ENCODE measurements at places on chromosomes 5 and 9. TPM values are rescaled to one million over a fixed set of nuclear protein-coding genes. Genes with fewer than 3 reads are reported as not detected.

The IL13 gene
- not detected for total RNA-seq

The ZNF782 gene
- total RNA-seq: 16.4 TPM

GRCh38 chr9:105027084-105027483, 99.1 kb upstream of the ABCA1 start:
- no peak for DNase-seq

The TMC1 gene
- 0.82 TPM for total RNA-seq

DNA sequence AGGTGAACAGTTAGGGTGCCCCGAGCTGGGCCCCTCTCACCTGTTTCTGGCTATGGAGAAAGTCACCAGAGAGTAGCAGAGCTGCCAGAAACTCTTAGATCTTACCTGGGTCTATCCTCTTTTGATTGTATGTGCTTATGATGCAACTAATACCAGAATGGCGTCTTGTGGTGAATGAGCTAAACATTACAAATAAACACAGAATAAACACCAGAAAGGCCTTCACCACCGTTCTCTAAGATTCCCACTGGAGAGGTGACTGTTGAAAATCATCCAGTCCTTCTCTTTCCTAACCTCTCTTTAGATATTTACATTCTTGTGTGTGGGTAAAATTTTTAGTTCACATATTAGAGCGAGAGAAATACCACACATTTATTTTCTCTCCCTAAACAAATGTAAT, 241.7 kb upstream of the GAS1 start:
- no peak for DNase-seq

GRCh38 chr5:96509316-96509715, 76.3 kb upstream of the PCSK1 start:
- DNase-seq: no peak

GRCh38 chr9:134327671-134328231, 1.5 kb downstream of the RXRA start:
- no peak for DNase-seq

The STC2 gene
- total RNA-seq: 6.6 TPM

The BAAT gene
- 0.37 TPM for total RNA-seq

GRCh38 chr5:100789694-100790093, 113.4 kb downstream of the ST8SIA4 start:
- no peak for DNase-seq

GRCh38 chr5:50984640-50985039, 318.2 kb downstream of the PARP8 start:
- DNase-seq: no peak

- no peak for DNase-seq
These were observed 120.3 kb upstream of the SLC12A2 start for GRCh38 chr5:127963233-127963632.

The PTPRD gene
- 23.1 TPM for total RNA-seq

DNA sequence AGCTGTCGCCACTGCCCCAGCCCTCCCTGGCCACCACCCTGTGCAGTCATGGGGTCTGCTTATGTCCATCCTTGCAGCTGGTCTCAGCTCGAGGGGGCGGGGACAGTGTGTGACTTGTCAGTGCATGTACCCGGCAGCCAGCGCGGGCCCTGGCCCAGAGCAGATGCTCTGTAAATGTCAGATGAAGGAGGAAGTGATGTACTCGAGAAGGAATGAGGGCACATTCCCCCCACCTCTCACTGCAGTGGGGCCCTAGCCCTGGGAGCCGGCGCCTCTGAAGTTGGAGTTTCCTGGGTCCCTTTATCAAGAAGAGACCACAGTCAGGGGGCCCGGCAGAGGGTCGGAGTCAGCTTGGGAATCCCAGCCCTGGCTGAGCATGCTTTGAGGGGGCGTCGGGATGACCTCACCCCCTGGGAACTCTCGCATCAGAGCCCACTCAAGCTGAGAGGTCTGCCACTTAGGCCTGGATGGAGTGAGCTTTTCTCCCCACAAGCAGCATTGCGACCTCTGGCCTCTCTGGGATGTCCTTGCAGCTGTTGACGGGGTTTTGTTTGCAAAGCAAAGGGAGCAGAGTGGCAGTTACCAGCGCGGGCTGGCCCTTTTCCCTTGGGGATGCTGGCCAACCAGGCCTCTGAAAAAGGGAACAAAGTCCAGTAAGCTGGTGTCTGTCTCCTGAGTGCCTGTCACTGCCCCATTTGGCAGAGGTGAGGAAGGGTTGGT, 19.0 kb downstream of the NEURL1B start:
- DNase-seq: peak; percentile 94

The KCNV2 gene
- not detected for total RNA-seq

The CAMK4 gene
- 27.7 TPM for total RNA-seq

GRCh38 chr9:117779760-117780159, 75.6 kb downstream of the TLR4 start:
- no peak for DNase-seq

The DNAJB5 gene
- 10.3 TPM for total RNA-seq

DNA sequence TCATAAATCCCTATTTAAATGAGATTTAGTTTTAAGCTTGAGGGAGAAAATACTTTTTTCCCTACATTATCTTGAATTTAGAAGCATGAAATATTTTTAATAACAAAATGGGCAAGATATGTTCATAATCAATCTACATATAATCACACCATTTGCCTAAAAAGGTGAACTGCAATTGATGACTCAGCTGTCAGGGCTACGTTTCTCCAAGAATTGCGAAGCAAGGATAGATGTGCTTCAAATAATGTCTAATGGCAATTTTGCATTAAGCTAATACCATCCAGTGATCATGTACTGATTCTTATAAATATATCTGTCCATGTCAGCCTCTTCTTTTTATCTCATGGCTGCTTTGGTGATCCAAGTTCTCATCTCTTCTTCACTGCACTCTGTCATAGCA, 404.4 kb downstream of the MAN2A1 start:
- no peak for DNase-seq

DNA sequence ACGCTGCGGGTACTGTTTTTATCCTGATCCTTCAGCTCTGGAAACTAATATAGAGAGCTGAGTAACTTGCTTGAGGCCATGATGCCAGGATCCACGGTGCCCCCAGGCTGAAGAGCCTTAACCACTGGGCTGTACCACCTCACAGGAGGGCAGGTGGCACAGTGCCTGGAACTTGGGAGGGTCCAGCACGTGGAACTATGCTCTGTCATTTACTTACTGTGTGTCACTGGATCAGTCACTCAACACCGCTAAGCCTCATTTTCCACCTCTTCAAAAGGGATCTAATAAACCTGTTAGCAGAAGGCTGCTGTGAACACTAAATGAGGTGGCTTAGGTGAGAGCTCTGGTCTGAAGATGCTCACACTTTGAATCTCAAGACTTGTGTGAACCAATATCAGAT, 29.6 kb downstream of the KCNIP1 start:
- DNase-seq: no peak

GRCh38 chr9:81748091-81748490, 58.7 kb upstream of the TLE1 start:
- DNase-seq: no peak

The STK32A gene
- 7.1 TPM for total RNA-seq

The TEX53 gene
- not detected for total RNA-seq

- DNase-seq: no peak
These were observed 17.3 kb upstream of the ANKRD18B start for GRCh38 chr9:33506626-33507370.

GRCh38 chr5:152178350-152178699, 226.8 kb downstream of the NMUR2 start:
- no peak for DNase-seq

DNA sequence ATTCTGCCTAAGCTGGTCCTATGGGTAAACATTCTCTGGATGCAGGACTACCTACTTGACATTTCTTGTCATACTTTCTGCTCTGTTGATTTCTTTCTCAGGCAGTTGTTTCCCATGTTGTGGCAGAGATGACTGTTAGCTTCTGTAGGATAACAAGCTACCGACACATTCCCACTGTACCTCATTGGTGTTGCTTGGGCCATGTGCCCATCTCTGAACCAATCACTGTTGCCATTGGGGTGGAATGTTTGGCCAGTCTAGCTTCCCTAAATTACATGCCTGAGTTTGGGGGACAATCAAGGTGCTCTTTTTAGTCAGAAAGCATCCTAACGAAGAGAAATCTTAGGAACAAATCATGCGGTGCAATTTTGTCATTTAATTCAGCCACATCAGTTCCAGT, 212.0 kb downstream of the KDM4C start:
- DNase-seq: no peak

The ARAP3 gene
- 26.6 TPM for total RNA-seq

DNA sequence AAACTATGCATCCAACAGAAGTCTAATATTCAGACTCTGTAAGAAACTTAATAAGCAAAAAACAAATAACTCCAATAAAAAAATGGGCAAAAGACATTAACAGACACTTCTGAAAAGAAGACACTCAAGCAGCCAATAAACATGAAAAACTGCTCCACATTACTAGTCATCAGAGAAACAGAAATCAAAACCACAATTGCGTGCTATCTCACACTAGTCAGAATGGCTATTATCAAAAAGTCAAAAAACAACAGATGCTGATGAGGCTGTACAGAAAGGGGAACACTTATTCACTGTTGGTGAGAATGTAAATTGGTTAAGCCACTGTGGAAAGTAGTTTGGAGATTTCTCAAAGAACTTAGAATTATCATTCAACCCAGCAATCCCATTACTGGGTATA, 101.2 kb upstream of the TRIM32 start:
- DNase-seq: no peak

- DNase-seq: no peak
These were observed 232.2 kb upstream of the VLDLR start for GRCh38 chr9:2389404-2389803.

- DNase-seq: no peak
These were observed 152.8 kb upstream of the TRPC7 start for GRCh38 chr5:136518174-136518573.

The PCDHGB3 gene
- 7.9 TPM for total RNA-seq

DNA sequence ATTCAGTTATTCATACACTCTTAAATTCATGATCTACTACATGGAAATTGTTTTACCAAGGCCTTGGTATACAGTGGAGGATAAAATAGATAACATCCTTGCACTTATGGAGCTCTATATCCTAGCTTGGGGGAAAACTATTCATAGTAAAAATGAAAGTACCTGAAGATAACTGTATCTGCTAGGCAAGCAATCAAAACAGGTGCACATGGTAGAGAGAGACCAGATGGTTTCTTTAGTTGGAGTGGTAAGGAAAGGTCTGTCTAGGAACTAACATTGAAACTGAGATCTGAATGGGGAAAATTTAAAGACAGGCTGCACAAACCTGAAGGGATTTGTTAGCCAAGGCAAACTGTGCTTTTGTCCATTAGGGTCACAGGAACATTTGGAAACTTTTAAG, 11.1 kb upstream of the SLCO4C1 start:
- no peak for DNase-seq

- no peak for DNase-seq
These were observed 39.0 kb downstream of the TENT4A start for GRCh38 chr5:6752236-6752635.

The AK1 gene
- total RNA-seq: 154 TPM

DNA sequence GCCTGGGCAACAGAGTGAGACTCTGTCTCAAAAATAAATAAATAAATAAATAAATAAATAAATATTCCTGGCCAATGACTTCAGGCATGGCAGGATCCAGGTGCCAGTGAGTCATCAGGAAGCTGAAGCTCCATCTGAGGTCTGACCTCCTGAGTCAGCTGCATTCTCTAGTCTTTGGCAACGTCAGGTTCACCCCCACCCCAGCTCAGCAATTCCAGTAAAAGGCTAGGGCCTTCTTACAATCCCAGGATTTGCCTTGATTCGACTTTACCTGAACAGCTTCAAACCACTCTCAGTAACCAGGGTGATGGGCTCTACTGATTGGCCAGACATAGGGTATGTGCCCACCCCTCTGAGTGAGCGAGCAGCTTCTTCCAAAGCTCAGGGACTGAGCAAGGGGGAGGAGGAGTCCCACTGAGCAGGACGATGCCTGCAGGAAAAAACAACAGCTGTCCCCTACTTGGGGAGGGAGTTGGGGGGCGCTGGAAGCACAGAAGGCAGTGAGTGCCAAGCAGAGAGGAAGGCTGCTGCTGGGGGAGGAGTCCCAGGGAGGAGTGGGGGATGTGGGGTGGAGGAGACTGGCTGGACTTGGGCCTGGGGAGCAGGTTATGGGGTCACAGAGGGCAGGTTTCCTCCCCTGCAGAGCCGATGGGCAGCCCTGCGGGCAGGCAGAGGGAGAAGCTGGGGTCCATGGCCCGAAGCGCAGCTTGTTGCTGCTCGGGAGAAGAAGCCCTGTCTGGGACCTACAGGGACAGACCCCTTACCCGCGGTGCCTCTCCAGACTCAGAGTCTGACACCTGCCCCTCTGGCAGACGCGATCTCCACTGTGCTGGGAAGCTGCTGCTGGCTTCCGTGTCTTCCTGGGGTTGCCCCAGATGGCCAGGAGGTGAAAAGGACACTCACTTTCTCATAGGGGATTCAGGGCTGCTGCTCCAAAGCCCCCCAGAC, 25.9 kb upstream of the UNC5A start:
- peak; percentile 29 for DNase-seq

- DNase-seq: peak; percentile 37
These were observed 63.5 kb downstream of the CEMIP2 start for GRCh38 chr9:71704796-71705195.

GRCh38 chr9:21110708-21111576, 30.7 kb downstream of the IFNW1 start:
- DNase-seq: peak; percentile 90

GRCh38 chr9:85543196-85543595, 198.6 kb downstream of the AGTPBP1 start:
- no peak for DNase-seq

The GLDC gene
- total RNA-seq: 1.1 TPM
